ENCODE measurements at places on chromosomes 16 and 17.

- DNase-seq = no peak
These were observed 55.7 kb downstream of the IRX5 start for GRCh38 chr16:54986409-54986808.

DNA sequence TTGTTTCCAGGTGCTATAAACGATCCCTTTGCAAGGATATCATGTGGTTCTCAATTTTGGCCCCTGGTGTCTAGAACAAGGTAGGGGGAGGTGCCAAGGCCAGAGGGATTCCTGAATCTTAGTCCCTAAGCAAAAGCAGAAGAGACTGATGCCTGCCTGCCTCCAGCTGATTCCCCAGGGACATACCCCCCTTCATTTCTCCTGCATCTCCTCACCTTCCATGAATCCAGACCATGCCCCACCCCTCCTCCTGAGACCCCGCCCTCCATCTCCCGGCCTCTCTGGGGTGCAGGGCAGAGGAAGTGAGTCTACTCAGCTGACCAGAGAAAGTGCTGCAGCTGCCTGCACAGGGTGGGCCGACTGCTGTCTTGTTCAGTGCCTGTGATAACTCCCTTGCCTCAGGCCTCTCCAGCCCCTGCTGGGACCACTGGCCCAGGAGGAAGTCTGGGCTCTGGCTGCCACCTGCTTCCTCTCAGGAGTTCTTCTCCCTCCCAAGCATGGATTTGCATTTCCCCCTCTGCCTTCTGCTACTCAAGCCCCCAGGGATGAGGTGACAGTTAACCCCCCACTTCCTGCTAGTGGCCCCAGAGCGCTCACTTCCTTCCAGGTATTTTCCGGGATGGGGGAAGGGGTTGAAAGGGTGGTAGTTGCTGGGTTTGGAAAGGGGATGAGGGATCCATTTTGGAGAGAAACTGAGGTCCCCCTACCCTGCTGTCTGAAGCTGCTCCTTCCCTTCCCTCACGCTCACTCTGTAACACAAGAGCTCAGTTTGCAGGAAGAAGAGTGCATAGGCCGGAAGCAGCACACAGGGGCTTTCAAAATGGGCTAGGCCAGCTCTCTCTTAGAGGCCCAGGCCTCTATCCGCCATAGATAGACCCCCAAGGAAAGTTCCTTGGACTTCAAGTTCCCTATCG is 10.5 kb upstream of the TSPOAP1 start:
- DNase-seq = no peak

DNA sequence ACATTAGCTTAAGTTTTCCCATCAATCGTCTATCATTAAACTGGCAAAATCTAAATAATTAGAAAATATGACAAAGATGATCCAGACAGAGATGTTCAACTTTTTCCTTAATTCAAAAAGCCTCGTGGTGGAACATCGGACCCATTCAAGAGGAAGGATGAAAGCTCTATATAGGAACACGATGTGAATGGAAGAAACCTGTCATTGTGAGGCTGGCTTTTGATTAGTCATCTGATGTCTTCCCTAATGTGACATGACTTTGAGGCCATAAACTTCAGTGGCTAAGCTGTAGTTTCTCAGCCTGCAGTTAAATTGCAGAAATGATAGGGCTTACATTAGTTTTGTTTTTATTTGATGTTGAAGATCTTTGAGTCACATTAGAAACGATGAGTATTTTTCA is 1.0 kb downstream of the AMZ2 start:
- no peak for DNase-seq

- peak; percentile 84 for DNase-seq
These were observed 141.9 kb downstream of the TMEM132E start for GRCh38 chr17:34721326-34721725.

DNA sequence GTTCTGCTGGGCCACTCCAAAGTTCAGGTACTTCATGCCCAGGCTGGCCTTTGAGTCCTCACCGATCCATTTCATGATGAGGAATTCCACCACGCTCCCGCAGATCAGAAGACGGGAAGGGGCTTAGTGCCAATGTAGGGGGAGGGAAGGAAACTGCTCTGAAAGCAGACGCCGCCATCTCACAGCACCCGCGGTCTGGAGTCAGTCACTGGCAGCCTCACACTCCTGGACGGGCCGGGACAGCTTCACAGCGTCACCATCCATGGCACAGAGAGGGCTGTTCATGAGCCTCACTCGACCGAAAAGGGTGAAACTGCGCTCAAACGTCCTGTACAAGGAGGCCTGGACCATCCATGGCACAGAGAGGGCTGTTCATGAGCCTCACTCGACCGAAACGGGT is 62.0 kb downstream of the RPH3AL start:
- no peak for DNase-seq

GRCh38 chr17:3796110-3796821 is 4.7 kb downstream of the ITGAE start:
- DNase-seq = no peak

DNA sequence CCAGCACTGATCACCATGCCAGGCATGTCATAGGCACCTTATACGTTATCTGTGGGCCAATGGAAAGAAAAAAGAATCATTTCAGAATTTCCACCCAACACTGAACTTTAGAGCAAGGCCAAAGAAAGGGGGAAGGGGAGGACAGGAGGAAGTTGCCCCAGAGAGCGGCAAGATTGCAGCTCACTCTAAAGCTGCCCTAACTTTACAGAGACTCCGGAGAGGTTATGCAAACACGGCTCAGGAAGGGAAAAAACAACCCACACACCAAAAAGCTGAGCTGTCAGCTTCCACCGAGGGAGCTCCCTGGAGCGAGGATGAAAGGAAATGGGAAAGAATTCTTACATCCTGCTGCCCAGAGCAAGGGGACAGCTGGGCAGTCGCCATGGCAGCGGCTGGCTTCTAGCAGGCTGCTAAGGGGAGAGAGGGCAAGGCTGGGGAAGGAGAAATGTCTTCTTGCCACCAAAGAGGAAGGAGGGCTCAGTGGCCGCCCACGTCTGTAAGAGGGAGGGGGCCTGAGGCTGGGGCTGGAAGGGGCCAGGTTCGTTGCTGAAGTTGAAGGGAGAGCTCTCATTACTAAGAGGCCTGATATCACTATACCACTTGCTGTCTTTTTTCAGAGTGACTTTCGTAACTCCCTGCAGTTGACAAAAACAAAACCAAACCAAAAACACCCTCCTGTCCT is 18.2 kb downstream of the COTL1 start:
- DNase-seq = no peak

- no peak for DNase-seq
These were observed 103.8 kb upstream of the TOX3 start for GRCh38 chr16:52650789-52651188.

- no peak for DNase-seq
These were observed 208.2 kb downstream of the C16orf78 start for GRCh38 chr16:49581630-49582298.

DNA sequence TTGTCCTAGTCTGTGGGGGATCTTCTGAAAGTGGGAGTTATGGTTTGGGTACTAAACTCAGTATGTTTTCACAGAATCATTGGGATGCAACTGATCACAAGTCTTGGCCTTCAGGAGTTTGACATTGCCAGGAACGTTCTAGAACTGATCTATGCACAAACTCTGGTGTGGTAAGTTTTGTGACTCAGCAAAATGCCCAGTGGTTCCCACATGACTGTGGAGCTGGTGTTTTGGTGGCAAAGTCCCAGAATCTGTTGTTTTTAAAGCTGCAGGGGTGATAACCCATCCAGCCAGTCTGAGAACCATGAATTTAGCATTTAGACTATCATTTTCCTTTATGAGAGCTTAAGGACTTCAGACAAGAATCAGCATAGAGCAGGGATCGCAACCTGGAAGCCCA is 40.6 kb downstream of the GDE1 start:
- no peak for DNase-seq

DNA sequence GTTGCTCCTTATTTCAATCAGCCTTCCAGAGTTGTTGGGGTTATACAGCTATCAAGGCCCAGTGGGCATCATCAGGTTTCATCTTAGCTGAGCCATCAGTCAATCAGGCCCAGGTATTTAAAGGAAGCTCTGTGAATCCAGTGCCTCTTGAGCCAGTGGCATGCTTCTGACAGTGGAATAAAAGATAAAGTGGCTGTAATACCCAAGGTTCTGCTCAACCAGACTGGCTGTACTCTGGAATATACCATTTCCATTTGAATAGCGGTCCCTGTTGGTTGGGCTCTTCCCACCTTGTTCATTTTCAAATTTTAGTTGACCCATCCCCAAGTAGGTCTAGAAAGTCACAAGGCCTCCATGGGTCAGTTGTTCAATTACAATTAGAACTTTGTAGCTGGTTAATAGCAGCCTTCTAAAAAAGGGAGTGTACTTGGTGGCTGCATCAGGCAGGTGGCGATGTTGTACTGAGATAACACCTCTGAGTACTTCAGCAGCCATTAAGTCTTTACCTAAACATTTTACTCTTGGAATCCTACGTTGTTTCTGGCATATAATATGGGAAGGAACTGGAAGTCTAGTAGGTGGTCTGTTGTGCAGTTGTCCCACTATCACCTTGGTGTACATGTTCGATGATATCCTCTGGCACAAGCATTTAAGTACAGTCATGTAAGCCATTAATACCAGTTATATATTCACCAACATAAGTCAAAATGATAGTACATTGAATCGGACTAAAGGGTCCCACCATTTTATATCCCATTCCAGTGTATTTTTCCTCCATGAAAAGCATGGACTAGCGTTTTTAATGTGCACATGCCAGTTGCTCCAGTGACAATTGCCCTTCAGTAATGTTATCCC is 294.1 kb downstream of the BCAS3 start:
- peak; percentile 10 for DNase-seq

GRCh38 chr17:65684631-65685030 is 123.2 kb upstream of the AXIN2 start:
- DNase-seq = no peak

- DNase-seq = no peak
These were observed 817 bp downstream of the NDUFAF8 start for GRCh38 chr17:81239714-81240555.

Measured in NCI-H2029 treated with DMSO at 0.1 percent for 48 hours (cell line).